Substantia nigra (tissue), 51 donors: ENCODE measurements at places on chromosomes 2 and 18.

- DNase-seq, result no peak
These were observed 49.9 kb upstream of the RTN4 start for GRCh38 chr2:55099878-55100820.

- no peak for DNase-seq
These were observed 39.0 kb upstream of the STRN start for GRCh38 chr2:37005118-37005868.

- DNase-seq, result no peak
These were observed 81.8 kb downstream of the INO80D start for GRCh38 chr2:206004004-206004693.

- no peak for DNase-seq
These were observed 55.2 kb downstream of the TMEM17 start for GRCh38 chr2:62450716-62451191.

DNA sequence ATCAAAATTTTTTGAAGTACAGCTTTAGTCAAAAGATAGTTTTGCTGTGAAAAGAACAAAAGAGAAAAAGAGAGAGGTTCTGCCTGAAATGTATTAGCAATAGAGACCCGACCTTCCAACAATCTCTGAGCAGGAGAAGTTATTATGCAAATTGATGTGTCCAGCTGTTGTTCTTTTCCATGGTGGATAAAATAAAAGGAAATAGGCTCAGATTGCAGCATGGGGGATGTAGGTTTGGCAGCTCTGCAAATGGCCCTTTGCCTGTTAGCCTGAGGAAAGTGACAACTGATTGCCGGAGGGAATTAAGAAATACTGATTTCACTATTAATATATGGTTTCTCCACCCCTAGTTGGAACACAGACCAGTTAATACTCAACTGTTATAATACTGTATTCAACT lies 1283.2 kb upstream of the NXPH2 start:
- no peak for DNase-seq

DNA sequence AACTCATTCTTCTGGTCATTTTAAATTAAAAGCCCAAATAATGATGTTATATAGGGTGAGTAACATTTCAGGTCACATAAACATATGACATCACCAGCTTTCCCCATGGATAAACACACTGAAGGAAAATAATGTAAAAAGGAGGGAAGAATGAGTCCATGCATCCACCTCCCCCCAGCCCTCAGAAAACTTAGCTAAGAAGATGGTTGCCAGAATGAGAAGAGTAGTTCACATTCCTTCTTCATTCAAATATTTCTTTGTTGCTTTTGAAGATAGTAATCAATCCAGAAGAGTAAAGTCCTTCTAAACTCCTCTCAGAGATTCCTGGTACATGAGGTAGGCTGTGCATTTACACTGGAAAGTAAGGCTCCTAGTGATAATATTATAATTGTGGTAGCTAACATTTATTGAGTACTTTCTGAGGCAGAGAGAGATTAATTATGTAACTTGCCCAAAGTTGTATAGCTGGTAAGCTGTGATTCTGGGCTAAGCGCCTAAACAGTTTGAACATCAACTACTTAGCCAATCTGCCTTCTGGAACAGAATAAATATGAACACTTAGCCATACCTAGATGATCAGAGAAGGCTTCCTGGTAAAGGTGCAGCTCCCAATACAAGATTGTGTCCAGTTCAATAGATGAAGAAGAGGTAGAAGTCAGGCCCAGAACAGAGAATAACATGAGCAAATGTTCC lies 256.7 kb upstream of the FN1 start:
- DNase-seq, result no peak

DNA sequence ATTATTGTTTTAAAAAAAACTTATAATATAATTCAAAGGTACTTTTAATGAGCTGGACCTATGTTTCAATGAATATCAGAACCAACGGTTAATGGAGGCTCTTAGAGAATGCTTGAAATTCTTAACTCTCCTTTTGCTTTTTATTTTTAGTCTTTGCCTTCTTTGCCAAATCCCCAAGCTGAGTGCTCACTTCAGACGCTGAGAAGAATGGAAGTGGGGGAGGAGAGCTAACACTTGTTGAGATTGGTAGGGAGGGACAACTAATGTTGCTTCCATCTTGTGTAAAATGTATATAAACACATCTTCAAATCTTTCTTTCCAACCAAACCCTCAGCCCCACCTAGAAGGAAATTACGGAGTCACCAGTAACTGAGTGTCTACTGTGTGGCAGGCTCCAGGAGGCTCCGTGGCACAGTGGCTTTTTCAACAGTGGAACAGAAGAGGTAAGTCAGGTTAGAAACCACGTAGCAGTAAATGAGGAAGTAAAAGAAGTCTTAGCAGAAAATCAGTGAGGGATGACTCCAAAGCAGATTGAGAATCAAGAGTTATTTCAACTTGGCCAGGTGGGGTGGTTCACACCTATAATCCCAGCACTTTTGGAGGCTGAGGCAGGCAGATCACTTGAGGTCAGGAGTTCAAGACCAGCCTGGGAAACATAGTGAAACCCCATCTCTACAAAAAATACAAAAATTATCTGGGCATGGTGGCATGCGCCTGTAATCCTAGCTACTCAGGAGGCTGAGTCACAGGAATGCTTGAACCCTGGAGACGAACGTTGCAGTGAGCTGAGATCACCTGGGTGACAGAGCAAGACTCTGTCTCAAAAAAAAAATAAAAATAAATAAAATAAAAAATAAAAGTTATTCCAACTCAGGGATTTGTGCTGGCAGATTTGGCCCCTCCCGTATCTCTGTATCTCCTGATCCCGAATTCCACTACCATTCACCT lies 45.0 kb upstream of the CREB1 start:
- no peak for DNase-seq

- no peak for DNase-seq
These were observed 21.1 kb downstream of the CPS1 start for GRCh38 chr2:210577263-210578071.

- DNase-seq, result no peak
These were observed 335.7 kb upstream of the NRP2 start for GRCh38 chr2:205346649-205347048.

DNA sequence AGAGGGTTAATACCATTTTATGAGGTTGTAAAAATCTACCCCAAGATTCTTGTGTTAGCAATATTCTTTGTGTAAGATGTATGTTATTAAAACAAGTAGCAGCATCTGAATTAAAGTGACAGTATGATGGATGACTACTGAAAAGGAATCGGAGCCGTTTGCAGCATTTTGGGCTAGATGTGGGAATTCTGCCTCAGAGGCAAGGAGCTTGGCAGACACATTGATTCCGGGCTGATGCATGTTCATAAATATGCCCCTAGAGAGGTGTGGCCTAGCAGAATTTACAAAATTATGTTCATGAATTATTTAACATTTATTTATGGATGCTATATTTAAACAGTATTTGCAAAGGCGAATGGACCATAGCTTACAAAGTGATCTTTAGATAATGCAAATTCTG lies 389.0 kb upstream of the ETAA1 start:
- DNase-seq, result no peak
